HT-29 (cell line): ENCODE measurements at places on chromosomes 2 and 18.

DNA sequence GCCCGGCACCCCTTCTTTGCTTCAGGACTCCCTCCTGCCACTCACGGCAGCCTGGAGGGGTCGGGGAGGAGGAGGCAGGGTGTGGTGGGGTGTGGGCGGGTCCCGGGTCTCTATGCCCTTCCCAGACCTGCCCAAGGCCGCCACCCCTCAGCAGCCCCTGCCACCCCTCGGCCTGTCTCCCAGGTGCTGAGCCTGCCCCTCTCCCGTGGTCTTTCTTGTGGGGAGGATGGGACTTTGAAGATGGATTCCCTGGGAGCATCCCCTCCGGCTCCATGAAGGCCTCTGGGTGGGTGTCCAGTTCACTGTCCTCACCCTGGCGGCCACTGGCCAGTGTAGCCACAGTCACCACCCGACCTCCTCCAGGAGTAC is 23.2 kb downstream of the KCNIP3 start:
- no peak for DNase-seq

DNA sequence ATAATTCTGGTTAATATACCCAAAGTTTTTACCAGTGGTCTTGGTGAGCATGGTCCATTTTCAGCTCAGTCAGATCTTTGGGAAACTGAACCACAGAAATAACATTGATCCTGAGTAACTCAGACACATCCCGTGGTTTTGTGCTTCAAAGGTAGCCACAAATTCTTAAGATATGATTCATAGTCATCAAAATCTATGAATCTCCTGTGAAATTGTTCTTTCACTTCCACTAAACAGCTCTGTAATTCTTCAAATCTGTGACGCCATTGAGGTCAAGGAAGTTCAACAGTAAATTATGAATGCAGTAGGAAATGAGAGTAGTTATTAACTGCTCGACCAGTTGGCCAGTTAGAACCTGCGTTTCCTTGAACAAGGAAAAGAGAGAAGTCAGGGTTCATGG is 147.3 kb downstream of the IRS1 start:
- peak; percentile 82 for DNase-seq

- DNase-seq: no peak
Measured at GRCh38 chr2:9918275-9918674, 33.2 kb upstream of the GRHL1 start.

GRCh38 chr2:182522972-182523473 is 96.2 kb upstream of the PDE1A start:
- no peak for DNase-seq

DNA sequence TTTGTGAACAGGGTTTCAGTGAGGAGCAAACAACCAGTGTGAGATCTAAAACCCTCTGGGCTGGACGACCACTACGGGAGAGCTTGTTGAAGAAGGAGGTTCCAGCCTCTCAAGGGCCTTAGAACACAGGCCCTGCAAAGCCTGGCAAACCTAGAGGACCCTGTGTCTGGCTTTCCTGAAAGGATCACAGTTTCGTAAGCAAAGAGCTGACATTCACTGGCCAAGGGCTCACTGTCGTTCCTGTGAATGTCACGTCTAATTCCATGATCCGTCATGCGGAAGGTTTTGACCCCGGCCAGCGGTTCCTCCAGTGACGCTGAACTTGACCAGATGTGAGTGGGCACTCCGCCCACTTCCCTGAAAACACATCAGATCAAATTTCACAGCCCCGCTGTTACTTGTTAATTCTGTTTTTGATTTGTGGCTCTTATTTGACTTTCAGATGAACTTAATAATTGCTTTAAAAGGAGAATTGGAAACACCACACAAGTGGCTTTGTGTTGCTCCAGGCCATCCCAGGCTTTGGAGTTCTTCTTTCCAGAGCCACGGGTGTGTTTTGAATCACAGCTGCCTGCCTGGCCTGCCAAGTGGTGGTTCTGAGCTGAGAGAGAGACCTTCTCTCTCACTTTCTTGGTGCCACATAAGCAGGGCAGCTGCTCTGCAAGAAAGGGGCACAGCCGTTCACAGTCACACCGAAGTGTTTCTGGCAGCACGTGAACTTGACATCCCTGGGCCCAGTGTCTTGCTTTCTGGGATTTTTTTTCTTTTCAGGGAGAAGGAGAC is 308.4 kb downstream of the NDUFA10 start:
- no peak for DNase-seq

DNA sequence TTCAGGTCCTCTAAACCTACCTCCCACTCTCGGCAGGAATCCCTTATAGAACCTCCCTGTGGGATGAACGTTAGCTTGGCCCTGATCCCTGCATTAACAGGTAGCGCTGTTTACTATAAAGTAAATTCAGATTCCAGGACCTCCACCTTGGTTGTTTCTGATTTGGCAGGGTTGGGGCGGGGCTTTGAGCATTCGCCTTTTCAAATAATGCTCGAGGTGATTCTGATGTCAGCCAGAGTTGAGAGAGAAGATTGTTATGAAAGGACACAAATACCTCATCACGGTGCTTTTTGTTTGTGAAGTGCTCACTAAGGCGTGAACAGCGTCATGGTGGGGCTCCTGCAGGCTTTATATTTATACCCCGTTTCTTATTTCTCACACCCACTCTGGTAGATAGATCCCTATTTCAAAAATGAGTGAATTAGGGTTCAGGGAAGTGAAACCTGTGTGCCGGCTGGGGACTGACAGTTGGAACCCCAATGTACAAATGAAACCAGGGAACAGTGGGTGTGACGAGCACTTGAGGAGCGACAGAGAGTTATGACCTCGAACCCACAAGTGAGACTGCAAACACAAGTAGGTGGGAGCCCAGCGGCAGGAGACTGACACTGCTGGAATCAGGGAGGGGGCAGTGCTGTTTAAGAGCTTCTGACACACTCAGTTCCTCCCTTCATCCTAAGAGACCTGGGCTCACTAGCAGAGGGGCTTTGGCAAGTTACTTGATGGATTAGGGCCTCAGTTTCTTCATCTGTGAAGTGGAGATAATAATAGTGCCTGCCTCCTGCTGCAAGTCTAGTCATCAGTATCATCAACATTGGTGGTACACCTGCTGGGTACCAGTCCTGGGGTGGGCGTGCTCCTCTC is 14.2 kb upstream of the CXCR4 start:
- DNase-seq: no peak

- no peak for DNase-seq
Measured at GRCh38 chr18:64392202-64392601, 243.3 kb upstream of the LINC00305 start.

- DNase-seq: peak; percentile 77
Measured at GRCh38 chr2:171574149-171574795, 52.0 kb downstream of the CYBRD1 start.

DNA sequence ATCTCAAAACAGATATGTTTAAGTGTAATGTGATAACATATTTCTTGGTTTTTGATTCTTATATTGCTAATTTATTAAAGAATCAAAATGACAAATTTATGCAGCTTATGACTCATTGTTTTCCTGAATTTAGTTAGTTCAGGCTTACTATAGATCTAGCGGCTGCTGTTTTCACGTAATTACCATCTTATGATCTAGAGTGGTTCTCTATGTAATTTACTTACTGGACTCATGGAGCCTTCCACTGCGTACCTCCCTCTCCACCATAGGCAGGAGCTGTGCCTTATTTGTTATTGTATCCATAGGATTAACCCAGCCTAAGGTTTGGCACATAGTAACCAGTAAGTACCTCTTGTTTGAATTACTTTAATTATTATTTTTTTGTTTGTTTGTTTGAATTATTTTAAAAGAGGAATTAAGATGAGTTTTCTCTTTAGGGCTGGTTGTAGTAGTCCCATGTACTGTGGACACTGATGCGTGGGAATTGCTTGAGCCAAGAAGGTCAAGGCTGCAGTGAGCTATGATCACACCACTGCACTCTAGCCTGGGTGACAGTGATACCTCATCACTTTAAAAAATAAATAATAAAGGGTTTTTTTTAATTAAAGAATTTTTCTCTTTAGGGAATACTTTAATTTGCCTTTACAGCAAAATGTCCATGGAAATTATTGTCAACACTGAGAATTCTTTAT is 165.5 kb downstream of the PHLPP1 start:
- DNase-seq: no peak

- no peak for DNase-seq
Measured at GRCh38 chr18:39840406-39840805, 2114.6 kb upstream of the PIK3C3 start.

DNA sequence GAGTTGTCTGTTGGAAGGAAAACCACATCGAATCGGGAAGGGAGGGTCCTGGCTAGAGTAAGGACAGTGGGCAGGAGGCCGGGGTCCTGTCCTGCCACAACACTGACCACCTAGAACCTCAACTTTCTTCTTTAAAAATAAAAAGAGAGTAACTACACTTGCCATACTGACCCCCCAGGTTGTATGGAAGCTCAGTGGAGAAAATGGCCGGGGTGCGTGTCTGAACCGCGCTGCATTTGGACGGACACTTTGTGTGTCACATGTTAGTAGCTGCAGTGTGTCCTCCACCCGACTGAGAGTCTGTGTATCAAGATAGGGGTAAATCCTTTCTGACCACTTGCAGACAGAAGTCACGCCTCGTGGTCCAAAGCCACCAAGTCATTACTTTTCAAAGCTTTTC is 87.0 kb downstream of the GBX2 start:
- no peak for DNase-seq

DNA sequence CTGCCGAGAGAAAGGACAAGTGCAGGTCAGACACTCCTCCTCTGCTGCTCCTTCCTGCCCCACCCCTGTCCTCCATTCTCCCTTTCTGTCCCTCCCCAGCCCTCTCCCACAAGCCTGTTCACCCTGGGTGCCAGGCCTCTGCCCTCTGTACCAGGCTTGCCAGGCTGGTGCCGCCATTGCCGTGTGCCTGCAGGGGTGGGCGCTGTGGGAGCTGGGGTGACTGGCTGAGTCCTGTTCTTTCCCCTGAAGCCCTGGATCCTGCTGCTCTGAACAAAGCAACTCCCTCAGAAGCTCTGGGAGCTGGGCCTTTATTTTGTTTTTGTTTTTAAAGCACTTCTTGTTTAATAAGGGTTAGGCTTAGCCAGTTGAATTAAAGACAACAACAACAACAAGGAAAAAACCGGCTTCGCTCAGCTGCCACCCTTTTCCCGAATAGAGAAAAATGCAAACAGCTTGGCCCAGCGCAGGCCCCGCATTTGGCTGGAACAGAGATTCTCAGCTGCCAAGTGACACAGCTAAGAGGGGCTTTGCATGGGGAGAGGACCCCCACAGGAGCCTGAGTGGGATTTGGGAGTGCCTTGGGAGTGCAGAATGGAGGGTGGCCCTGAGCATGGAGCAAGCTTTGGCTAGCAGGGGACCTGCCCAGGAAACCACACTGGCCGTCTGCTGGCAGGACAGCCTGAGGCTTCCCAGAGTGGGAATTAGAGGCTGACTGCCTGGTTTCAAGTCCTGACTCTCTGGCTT is 9.1 kb downstream of the PCARE start:
- DNase-seq: peak; percentile 54

GRCh38 chr2:39289609-39290008 is 45.8 kb upstream of the CDKL4 start:
- DNase-seq: no peak
